ENCODE measurements at places on chromosomes 5 and 9. TPM values are rescaled to one million over a fixed set of nuclear protein-coding genes. Genes with fewer than 3 reads are reported as not detected.

- peak overlapping the region; percentile 85 for H3K27ac ChIP-seq
- no peak overlapping the region for H3K4me3 ChIP-seq
- H3K36me3 ChIP-seq, result peaks cover 71% of the 10 kb centered on the region
- DNase-seq, result no peak
- peaks cover 45% of the 10 kb centered on the region for H3K4me1 ChIP-seq
- no peaks in the 10 kb centered on the region for H3K27me3 ChIP-seq
Observed at GRCh38 chr5:150036513-150036912, 36.0 kb downstream of the HMGXB3 start.

GRCh38 chr9:90249094-90249493 is 393.5 kb downstream of the DIRAS2 start:
- no peak overlapping the region for H3K4me3 ChIP-seq
- no peaks in the 10 kb centered on the region for H3K36me3 ChIP-seq
- H3K27ac ChIP-seq, result no peak overlapping the region

- DNase-seq, result peak; percentile 70
- H3K4me3 ChIP-seq, result no peak overlapping the region
- no peaks in the 10 kb centered on the region for H3K4me1 ChIP-seq
- no peaks in the 10 kb centered on the region for H3K36me3 ChIP-seq
- no peak overlapping the region for H3K27ac ChIP-seq
Observed at GRCh38 chr5:102090770-102091169, 205.3 kb downstream of the SLCO4C1 start.

MAP1B gene
- not detected for total RNA-seq

GRCh38 chr5:74233571-74233970 is 407.0 kb downstream of the ENC1 start:
- no peaks in the 10 kb centered on the region for H3K4me1 ChIP-seq
- H3K4me3 ChIP-seq, result no peak overlapping the region
- no peak overlapping the region for H3K27ac ChIP-seq
- DNase-seq, result no peak

DNA sequence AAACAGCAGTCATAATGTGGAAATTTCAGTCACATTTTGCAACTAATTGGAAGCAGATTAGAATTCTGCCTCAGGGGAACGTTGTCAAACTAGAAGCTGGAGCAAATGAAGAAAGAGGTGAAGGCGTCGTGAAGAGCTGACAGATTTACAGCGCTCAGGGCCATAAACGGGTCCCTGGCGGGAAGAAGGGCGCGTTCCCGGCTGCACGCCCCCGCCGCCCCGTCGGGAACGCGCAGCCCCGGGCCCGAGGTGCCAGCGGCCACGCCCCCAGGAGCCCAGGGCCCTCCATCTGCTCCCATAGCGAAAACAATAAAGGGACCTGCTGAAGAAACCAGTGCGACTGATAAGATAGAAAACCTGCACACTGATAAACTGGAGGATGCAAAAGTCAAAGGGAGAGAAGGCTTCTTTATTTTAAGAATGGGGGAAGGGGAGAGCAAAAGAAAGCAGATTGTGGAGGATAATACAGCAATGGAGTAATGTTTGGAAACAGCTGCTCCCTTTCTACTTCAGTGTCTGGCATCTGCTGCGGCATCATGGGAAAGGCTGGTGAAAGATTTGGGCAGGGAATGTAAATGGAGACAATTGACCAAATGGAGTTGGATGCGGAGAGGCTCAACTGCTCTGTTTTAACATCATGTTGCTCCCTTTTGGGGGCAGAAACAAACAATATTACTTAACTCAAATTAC is 11.1 kb downstream of the ZNF608 start:
- H3K4me3 ChIP-seq, result peak overlapping the region; percentile 59
- H3K27ac ChIP-seq, result no peak overlapping the region
- no peak for DNase-seq
- H3K36me3 ChIP-seq, result no peaks in the 10 kb centered on the region
- no peaks in the 10 kb centered on the region for H3K27me3 ChIP-seq

SLC6A19 gene
- not detected for total RNA-seq

- H3K27ac ChIP-seq, result no peak overlapping the region
- no peaks in the 10 kb centered on the region for H3K36me3 ChIP-seq
- H3K4me3 ChIP-seq, result no peak overlapping the region
- no peak for DNase-seq
- H3K4me1 ChIP-seq, result no peaks in the 10 kb centered on the region
Observed at GRCh38 chr9:136572003-136572827, 26.4 kb upstream of the NOTCH1 start.

DNA sequence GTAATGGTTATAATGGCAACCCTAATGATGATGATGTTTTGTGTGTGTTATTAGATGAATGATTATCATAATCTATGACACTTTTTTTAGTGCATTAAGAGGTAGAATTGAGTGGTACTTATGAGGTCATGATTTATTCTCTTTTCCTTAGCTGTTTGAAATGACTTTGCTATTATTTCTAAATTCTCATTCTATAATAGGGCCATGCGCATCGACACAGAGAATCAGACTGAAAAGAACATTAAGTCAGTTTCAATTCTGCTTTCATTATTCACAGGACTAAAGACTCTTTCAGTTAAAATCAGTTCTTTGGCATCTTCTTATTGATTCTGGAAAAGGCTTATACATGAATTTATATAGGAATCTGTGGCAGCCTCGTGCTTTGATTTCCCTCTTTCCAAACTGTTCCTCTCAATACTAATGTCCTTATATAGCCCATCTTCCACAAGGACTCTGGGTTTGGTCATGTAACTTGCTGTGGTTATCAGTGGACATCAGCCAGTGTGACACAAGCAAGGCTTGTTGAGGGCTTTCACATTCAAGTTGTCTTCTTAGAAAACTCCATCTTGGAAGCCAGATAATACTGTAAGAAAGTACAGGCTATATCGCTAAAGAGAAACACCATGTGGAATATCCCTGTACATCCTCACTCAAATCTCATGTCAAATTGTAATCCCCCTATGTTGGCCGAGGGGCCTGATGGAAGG is 140.3 kb upstream of the CHD1 start:
- H3K27ac ChIP-seq, result no peak overlapping the region
- H3K27me3 ChIP-seq, result no peaks in the 10 kb centered on the region
- H3K4me1 ChIP-seq, result no peaks in the 10 kb centered on the region
- H3K4me3 ChIP-seq, result no peak overlapping the region
- DNase-seq, result no peak
- no peaks in the 10 kb centered on the region for H3K36me3 ChIP-seq

DNA sequence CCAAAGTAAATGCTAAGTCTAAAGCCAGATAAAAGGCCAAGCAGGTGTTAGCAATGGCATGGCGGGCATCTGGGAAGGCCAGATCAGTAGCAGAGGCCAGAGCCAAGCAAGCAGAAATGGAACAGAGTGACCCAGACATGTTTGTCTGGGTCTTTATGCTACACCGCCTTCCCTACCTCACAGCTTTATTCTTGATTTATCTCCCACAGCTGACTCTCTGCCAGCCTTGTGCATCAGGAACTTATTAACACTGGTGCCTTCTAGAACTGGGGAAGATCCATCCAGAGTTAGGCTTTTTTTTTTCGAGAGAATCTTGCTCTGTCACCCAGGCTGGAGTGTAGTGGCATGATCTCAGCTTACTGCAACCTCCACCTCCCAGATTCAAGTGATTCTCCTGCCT is 112.5 kb upstream of the SLC44A1 start:
- DNase-seq, result no peak
- no peak overlapping the region for H3K27ac ChIP-seq
- H3K4me3 ChIP-seq, result no peak overlapping the region
- H3K27me3 ChIP-seq, result no peaks in the 10 kb centered on the region
- no peaks in the 10 kb centered on the region for H3K36me3 ChIP-seq

CCL27 gene
- total RNA-seq, result not detected

DNA sequence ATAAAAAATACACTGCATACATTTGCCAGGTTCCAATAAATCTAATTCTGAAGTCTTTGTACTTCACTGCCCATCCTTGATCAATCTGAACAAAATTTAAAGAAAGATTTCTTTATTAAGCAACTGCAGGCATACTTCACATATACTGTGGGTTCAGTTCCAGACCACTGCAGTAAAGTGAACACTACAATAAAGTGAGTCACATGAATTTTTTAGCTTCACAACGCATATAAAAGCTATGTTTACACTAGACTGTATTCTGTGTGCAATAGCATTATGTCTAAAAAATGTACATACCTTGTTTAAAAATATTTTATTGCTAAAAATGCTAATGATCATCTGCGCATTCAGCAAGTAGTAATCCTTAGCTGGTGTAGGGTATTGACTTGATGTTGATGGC is 52.1 kb downstream of the SSBP2 start:
- no peaks in the 10 kb centered on the region for H3K27me3 ChIP-seq
- H3K27ac ChIP-seq, result no peak overlapping the region
- no peaks in the 10 kb centered on the region for H3K4me1 ChIP-seq
- no peak for DNase-seq
- H3K4me3 ChIP-seq, result no peak overlapping the region
- peaks cover 26% of the 10 kb centered on the region for H3K36me3 ChIP-seq

CNTLN gene
- total RNA-seq, result 18.3 TPM

GRCh38 chr9:4297786-4298254 is 2.0 kb downstream of the GLIS3 start:
- no peak overlapping the region for H3K27ac ChIP-seq
- H3K27me3 ChIP-seq, result no peaks in the 10 kb centered on the region
- peaks cover 8% of the 10 kb centered on the region for H3K4me1 ChIP-seq
- H3K4me3 ChIP-seq, result peak overlapping the region; percentile 61

DNA sequence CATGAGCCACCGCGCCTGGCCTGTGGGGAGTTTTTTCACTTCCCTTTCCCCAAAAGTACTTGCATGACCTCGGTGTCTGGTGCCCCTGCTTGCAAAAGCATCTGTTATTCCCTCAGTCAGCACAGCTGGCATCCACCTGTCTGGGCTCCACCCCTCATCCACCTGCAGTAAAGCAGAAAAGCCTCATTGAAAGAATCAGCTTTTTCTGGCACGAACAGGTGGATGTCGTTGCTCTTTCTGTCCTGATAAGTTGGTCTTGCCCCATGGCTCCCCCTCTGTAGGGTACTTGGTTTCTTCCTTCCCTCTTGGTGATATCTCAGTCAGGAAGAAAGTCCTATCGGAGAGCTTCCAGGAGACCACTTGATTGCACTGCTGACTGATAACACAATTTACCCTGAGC is 37.4 kb downstream of the WWC1 start:
- no peaks in the 10 kb centered on the region for H3K27me3 ChIP-seq
- H3K4me1 ChIP-seq, result no peaks in the 10 kb centered on the region
- DNase-seq, result no peak
- H3K4me3 ChIP-seq, result no peak overlapping the region
- H3K36me3 ChIP-seq, result no peaks in the 10 kb centered on the region

GABRA1 gene
- total RNA-seq, result not detected

PRDM9 gene
- total RNA-seq, result not detected

DNA sequence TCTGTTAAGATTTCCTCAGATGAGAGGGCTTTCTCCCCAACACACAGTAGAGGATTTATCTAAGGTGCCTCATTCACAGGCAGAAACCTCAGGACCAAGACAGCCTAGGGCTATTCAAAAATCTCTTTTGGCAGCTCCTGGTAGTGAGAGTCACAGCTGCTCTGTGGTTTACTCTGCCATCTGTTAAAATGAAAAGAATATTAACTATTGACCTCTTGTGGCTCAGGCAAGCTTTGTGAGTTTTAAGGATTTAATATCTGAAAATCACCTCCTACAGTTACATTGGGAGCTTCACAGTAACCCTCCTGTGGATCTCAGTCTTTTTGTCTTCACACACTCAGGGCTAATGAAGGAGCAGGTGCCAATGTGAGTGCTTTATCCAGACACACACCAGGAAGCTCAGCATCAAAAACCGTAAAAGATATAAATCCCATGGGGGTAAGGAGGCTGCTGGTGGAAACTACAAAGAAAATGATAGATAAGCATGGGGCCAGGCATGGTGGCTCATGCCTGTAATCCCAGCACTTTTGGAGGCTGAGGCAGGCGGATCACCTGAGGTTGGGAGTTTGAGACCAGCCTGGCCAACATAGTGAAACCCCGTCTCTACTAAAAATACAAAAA is 29.7 kb downstream of the PPP1R2B start:
- H3K4me3 ChIP-seq, result no peak overlapping the region
- H3K4me1 ChIP-seq, result no peaks in the 10 kb centered on the region
- H3K27ac ChIP-seq, result no peak overlapping the region
- no peaks in the 10 kb centered on the region for H3K36me3 ChIP-seq

PTPRD gene
- 0.32 TPM for total RNA-seq

GRCh38 chr5:122702524-122702875 is 72.4 kb upstream of the SNX2 start:
- no peaks in the 10 kb centered on the region for H3K36me3 ChIP-seq
- no peak overlapping the region for H3K4me3 ChIP-seq
- no peak overlapping the region for H3K27ac ChIP-seq
- peaks cover 15% of the 10 kb centered on the region for H3K4me1 ChIP-seq
- H3K27me3 ChIP-seq, result no peaks in the 10 kb centered on the region

ISL1 gene
- total RNA-seq, result not detected

GRCh38 chr9:7209990-7210389 is 452.2 kb downstream of the KDM4C start:
- no peak overlapping the region for H3K27ac ChIP-seq
- peak; percentile 62 for DNase-seq
- no peaks in the 10 kb centered on the region for H3K27me3 ChIP-seq
- peaks cover 13% of the 10 kb centered on the region for H3K4me1 ChIP-seq

DNA sequence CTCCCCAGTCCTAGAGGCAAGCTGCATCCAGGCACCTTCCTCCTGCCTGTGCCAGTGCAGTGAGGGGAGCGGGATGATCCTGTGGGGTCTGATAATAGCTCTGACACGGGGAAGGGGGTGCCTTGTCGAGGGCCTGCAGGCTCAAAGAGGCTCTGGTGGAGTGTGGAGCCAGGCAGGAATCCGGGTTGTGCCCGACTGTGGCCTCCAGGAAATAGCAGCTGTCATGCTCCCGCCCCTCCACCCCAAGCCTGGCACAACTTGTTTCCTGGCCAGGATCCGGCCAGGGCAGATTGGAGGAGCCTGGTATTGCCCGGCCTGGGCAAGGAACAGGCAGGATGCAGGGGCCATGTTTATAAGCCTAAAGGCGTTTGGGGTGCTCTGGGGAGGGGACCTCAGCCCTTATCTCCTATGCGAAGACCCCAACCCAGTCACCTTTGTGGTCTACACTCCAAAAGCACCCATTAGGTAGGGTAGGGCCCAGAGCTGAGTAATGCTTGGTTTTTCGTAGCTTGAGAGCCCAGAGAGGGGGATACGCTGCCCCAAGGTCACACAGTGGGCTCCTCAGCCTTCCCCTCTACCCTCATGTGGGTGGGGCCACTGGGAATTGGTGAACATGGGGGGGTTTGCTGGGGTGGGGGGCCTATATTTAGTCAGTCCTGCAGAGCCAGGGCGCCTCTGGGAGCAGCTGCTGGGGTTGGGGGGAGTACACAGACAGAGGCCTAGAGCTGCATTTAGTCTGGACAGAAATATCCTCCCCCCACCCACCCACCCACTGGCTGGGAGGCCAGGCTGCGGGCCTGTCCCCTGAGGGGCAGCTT is 12.2 kb downstream of the CXXC5 start:
- DNase-seq, result no peak
- H3K4me1 ChIP-seq, result peaks cover 14% of the 10 kb centered on the region
- no peaks in the 10 kb centered on the region for H3K27me3 ChIP-seq
- H3K36me3 ChIP-seq, result no peaks in the 10 kb centered on the region

- H3K4me3 ChIP-seq, result peak overlapping the region; percentile 60
- no peaks in the 10 kb centered on the region for H3K36me3 ChIP-seq
- no peak for DNase-seq
- peaks cover 89% of the 10 kb centered on the region for H3K4me1 ChIP-seq
- H3K27ac ChIP-seq, result peak overlapping the region; percentile 98
Observed at GRCh38 chr5:119275146-119275545, 80.7 kb upstream of the TNFAIP8 start.
